CD4-positive, alpha-beta T cell treated with Interleukin-17A for 1 hour (primary cell): ENCODE measurements at places on chromosomes 2 and 18.

DNA sequence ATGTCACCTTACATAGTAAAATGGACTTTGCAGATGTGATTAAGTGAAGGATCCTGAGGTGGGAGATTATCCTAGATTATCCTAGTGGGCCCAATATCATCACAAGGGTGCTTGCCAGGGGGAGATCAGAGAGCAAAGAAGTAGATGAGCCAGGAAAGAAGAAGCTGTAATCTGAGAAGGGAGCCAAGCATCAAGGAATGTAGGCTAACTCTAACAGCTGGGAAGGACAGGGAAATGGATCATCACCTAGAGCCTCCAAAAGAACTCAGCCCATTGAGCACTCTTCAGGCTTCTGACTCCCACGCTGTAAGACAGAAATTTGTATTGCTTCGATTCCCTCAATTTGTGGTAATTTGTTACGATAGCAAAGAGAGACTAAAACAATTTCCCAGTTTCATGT lies 309.9 kb downstream of the LRP1B start:
- DNase-seq = no peak

DNA sequence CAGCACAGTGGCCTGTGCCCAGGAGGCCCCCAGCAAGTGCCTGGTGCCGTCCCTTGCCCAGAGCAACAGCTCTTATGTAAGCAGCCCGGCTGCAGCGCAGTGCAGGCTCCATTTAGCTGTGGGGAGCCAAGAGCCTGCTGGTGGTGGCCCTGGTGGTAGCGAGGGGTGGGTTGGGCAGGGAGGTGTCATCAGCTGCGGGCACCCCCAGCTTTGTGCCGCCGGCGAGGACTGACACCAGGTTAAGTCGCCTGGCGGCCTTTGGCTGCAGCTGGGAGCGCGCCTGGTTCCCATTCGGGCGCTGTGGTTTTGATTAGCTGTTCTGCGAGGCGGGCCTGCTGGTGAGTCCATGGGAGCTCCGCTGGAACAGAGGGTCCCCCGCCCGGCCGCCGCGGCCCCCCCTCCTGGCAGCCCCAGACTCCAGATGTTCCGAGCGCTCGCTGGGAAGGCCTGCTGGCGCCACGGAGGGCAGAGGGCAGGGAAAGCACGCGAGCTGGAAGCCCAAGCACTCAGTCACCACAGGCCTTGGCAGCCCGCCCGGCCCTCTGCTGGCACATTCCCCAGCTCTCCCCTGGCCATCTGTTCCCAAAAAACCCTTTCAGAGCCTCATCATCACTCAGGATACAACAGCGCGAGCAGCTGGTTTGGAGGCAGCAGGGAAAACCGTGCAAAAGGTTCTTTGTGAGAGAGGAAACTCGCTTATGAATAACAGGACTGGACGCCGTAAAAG lies 18.4 kb downstream of the ATOH8 start:
- DNase-seq = no peak

GRCh38 chr2:163077241-163077640 lies 238.7 kb upstream of the KCNH7 start:
- DNase-seq = no peak

DNA sequence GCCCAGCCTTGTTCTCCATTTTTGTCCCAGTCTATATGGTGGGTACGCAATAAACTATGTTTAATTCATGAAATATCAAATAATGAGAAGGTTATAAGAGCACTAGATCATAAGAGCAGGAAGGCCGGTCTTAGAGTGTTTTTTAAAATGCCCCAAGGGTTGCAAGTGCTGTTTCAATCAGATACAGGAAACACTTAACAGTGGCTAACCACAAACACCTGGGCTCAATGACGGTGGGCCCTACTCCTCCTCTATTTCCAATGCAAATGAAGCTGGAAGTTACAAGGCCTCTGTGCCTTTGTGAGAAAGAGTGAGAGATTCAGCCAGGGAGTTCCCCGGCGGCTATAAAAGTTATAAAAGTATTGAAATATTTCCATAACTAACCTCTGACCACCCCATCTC lies 18.9 kb upstream of the WDR33 start:
- peak; percentile 78 for DNase-seq

DNA sequence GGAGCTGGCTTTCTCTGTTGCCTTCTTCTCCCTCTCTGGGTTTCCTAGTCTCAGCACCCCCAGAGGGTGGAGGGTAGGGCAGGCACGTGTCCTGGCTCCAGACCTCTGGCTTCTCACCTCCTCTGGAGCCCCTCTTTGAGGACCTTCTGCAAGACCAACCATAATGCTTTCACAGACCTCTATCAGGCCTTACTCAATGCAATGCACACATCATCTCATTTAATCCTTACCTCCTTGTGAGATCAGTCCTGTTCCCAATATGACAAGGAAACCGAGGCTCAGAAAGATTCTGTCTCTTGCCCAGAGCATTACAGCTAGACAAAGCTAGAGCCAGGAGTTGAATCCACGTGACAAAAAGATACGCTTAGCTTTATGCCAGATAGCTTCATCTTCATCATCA lies 8.2 kb downstream of the ATOH8 start:
- no peak for DNase-seq

GRCh38 chr2:46335391-46336282 lies 38.4 kb downstream of the EPAS1 start:
- DNase-seq = no peak

GRCh38 chr2:196961889-196962288 lies 35.4 kb upstream of the PGAP1 start:
- no peak for DNase-seq

- no peak for DNase-seq
These were observed 129.8 kb upstream of the LMAN1 start for GRCh38 chr18:59488899-59489298.

- no peak for DNase-seq
These were observed 38.1 kb upstream of the LCLAT1 start for GRCh38 chr2:30408961-30409387.

DNA sequence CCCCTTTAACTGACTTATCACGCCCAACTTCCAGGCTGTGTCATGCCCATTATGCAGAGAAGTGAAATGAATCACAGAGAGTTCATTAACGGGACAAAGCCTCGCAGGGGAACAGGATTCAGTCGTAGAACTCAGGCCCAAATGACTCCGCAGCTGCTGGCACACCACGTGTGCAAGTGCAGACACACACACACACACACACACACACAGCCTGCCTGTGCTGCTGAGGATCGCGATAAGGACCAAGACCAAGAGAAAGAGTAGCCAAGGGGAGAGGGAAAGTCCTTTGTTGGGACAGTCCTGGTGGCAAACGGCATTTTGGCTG lies 90.0 kb upstream of the TAF1B start:
- peak; percentile 55 for DNase-seq

DNA sequence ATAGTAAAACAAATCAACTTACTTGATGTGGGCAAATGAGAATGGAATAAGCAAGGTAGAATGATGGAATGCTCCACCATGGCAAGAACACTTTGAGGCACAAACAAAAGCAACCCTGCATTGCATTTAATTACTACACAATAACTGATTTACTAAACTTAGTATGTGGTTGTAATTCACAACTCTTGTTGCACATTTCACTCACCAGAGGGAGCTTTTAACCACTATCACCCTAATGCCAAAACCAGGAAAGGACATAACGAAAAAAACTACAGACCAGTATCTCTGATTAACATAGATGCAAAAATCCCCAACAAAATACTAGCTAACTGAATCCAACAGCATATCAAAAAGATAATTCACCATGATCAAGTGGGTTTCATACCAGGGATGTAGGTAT lies 659.8 kb downstream of the CPS1 start:
- DNase-seq = no peak

DNA sequence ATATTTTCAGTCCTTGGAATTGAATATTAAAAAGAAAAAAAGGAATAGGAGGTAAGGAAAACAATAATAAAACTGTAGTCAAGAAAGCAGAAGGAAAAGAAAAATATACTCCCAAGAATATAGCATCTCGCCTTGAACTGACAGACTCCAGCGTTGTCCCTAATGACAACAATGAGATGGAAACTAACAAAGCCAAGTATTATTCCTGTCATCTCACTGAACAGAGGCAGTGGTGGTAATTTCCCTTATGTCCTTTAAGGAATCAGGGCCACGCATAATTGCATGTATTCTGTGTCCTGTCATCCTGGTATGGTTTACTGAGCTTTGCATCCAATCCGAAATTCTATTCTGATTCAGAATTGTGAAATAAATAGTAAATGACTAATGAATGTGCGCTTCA lies 158.9 kb downstream of the LRRTM4 start:
- DNase-seq = no peak

- DNase-seq = no peak
These were observed 190.2 kb downstream of the TFCP2L1 start for GRCh38 chr2:121094845-121095244.

- DNase-seq = no peak
These were observed 290.8 kb downstream of the CCDC85A start for GRCh38 chr2:56474412-56475158.

- no peak for DNase-seq
These were observed 18.5 kb upstream of the LRATD1 start for GRCh38 chr2:14614017-14614416.

- DNase-seq = no peak
These were observed 563.1 kb upstream of the PIK3C3 start for GRCh38 chr18:41391616-41392595.

DNA sequence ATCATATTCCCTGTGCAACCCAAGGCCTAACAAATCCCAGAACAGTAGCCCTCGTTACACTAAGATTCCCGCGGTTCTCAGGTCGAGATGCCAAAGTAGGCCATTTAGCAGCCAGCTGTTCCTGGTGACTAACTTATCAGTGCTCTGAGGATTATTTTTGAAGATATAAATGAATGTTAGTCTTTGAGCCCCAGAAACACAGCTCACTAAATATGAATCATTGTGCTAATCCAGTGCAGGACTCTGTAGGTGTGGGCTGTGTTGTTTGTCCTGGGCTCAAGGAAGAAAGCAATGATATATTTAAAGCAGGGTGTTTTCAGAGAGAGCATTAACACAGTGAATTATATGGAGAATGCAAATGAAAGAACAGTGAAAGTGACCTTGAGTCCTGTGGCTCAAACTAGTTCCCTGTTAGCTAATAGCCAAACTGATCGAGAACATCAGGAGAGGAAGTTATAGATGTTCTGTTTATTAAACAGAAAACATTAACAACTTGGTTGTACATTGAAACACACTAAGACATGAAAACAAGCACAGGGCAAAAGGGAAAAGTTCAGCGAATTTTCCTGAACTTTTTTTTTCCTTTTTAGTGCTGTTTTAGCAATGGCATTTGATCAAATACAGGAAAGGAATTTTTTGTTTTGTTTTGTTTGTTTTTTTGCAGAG lies 228.3 kb downstream of the RNF152 start:
- DNase-seq = no peak

GRCh38 chr2:181892799-181893435 lies 1.4 kb downstream of the ITPRID2 start:
- peak; percentile 37 for DNase-seq
